ENCODE measurements at places on chromosomes 3 and 15.
A peak's percentile ranks its signal among the peaks of the same experiment; 100 is the strongest.

DNA sequence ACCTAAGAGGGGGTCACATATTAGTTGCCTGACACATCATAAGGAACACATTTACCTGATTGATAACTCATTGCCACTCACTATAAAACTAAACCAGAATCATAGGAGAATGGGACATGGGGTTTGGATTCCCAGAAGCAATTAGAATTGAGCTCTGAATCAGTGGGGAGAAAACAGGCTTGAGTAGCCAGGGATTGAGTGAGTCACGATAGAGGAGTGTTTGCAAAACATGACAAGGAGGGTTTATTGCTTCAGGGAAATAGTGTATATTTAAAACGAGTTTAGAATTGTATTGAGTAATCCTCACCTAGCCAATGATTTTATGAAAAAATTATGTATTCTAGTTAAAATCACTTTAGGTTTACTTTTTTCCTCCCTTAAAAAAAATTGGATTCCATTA, 101.1 kb upstream of the THRB start:
- no peak for DNase-seq

DNA sequence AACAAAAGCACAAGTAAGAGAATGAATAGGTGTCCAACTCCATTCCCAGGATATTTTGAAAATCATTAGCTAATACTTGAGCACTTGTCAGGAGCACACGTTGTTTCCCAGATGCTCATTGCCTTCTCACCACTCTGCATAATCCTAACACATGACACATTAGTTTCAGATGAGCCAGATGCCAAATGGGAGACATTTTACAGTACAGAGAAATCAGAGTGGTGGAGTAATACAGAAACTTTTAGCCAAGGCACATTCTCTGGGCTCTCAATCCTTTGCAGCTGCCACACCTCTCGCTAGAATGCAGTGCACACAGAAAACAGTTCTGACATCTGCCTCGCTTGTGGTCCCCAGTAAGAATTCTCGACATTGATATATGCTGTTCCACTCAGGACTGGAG, 76.6 kb downstream of the P3H2 start:
- no peak for DNase-seq

- DNase-seq, result no peak
Observed at GRCh38 chr15:54820811-54821210, 375.9 kb downstream of the RSL24D1 start.

DNA sequence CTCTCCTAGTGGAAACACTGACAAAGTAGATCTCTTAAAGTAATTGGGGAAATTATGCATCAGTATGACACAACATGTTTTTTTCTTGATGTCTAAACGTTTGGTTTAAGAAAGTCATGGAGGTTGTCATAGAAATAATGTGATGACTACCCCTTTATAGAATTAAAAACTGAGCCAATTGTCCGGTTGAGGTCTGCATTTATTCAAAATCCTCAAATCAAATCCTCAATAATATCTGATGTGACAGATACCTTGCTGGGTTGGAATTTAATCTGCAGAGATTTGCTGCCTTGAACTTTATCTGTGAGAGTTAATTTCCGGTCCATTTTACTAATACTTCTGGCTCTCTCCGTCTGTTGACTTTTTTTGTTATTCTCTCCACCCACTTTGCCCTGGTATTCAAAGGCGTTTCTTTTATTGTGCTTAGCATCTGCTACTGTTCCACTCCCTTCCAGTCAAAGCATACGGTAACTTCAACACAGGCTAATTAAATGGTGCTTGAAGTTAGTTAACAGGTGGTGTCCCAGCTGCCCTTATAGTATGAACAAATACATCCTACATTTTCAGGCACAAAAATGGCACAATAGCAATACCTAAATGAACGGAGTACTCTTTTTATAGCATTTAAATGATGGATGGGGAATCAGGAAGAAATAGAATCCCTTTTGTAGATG, 628.3 kb downstream of the ROBO1 start:
- peak; percentile 63 for DNase-seq

DNA sequence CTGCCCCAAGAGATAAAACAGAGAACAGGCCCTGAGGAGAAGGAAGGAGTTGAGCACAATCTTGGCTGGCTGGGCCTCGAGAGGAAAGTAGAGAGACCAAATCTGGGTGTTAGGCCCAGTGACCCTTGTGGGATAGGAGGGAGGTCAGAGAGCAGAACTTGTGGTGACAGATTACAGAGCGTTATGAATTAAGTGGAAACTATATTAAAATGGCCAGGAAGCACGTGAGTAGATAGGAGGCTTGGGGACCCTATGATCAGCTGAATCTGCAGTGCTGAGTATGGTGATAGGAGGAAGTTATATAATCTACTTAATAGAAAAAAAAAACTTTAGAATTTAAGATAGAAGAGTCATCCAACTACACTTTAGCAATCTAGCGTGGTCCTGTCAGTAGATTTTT, 30.0 kb downstream of the ST6GAL1 start:
- DNase-seq, result no peak

DNA sequence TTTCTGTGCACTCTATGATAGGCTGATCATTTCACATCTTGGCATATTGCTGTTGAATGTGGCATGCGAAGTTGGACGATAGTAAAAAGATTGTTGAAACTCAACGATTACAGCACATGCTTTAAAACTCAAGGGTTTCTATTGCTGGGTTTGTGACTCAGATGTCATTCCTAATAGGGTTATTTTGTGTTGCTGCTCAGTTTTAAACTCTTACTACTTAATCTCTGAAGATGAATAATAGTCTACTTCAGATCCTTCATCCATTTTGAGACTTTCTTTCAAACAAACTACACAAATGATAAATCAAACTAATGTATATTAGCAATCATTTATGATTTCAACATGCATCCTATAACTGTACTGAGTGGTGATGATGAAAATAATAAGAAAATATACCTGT, 71.3 kb upstream of the MBNL1 start:
- DNase-seq, result no peak
